ENCODE measurements at places on chromosomes 4 and X.

DNA sequence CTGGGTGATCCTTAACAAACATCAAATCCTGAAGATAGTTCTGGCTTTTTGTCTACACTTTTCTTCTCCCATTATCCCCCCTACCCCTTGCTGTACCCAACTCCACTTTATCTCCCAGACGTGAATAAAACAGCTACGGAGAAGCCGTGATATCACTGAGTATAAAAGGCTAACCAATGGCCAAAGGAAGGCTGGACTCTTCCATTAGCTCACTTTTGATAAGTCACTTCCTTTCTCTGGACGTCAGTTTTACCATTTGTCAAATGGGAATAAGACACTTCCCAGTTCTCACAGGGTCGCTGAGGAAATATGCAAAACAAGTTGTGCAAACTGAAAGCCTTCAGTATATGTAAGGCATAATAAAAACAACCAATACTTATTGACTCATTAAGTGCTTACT lies 38.6 kb upstream of the EDA2R start:
- DNase-seq: no peak

GRCh38 chr4:92528541-92528940 lies 224.8 kb downstream of the GRID2 start:
- no peak for DNase-seq

- no peak for DNase-seq
Measured at GRCh38 chrX:65203545-65203944, 227.3 kb upstream of the ZC4H2 start.

DNA sequence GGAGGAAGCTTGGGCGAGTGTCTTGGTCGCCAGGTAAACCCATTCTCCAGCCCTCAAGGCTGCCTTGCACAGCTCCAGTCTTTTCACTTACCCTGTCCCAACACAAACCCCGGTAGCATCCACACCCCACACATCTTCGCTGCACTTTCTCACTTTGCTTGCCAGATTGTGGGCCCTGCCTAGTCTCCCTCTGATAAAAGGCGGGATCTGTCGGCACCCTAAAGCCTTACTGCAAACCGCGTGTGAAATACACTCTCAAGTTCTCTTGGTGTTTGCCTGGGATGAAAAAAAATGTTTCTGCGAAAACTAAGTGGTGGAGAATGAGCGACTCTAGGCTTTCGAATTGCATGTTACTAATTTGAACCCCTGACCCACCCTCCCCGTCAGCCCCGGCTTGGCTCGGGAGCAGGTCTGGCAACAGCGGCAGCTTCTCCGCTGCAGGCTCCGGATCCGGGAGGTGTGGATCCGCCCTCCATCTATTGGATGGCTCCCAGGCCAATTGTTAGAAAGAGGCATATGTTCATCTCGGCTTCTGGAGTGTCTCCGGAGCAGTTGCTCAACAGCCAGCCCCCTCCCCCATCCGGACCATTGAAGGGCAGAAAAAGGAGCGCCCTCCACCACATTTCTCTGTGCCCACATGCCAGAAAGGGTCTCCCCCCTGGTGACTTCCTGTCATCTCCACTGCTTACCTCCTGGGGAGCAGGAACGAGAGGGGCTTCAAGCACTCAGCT lies 3.0 kb upstream of the CITED1 start:
- peak; percentile 51 for DNase-seq

DNA sequence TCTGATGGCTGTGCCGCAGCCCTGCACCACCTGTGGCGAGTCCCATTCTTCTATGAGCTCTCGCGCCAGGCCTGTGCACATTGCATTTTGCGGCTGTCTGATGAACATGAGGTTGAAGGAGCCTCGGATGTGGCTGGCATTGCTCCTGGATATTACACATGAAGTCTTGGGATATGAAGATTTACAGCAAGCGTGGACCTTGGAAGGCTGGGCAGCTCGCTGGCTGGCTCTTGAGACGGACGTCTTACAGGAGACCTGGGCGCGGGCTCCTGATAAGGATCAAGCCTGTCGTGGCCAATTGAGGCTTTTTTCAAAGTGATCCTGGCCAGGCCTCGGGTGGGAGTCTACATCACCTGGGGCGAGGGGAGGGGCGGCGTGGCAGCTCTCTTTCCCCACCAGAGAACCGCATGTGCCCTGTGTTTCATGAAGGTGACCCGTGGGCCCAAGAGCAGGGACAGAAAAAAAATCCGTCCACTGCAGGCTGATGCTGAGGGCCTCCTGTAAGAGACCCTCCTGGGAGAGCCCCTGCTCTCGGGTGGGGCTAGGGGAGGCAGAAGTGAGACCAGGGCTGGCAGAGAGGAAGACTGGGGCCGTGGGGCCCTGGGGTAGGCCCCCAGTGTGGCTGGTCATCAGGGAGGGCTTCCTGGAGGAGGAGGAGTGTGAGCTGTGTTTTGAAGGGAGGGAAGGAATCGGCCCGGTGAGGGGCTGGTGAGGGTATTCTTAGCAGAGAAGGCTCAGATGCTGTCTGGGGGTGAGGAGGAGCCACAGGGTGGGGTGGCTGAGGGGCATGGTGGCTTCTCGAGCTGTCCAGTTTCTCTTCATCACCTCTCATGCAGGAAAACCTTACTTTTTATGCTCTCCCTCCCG lies 23.6 kb downstream of the CPZ start:
- DNase-seq: no peak

DNA sequence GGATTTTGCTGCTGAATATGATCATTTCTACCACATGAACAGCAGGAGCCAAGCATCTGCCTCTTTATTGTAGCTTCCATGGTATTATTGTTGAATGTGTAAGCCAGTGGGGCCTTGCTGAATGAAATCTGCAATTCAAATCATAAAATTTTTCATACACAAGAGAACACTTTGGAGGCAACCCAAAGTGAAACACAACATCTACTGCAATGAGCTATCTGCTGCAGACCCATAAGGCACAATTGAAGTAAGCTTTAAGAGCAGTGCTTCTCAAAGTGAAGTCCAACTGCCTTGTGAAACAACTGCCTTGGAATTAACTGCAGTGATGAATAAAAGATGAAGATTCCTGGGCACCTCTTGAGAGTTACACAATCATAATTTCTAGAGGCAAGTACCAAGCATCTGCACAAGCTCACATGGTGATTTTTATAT lies 626.3 kb upstream of the INTU start:
- DNase-seq: no peak

DNA sequence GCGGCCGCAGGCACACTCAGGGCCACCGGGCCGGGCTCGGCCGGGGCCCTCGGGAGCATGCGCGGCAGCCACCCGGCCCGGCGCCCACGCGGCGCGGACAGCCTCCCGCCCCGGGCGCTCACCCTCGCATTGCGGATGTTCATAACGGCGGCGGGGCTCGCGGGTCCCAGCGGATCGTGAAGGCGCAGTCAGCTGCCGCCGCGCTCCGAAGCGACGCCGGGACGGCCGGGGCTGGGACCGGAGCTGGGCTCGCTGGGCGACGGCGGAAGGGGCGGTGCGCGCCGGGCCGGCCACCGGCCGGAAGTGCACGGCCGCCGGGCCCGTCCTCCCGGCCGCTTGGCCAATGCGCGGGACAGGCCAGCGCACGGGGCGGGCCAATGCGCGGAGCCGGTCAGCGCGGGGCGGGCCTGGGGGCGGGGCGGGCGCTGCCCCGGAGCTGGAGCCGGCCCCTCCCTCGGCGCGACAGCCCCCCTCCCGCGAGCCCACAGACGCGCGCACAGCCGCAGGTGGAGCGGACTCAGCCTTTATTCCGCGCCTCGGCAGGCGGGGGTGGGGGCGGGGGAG lies at the start of gene NAA10:
Gene NAA10 (minus strand): TSS at position 276 of the 564 bp plus-strand sequence. CDS start 133 bp downstream, at position 143.
- peak; percentile 75 for DNase-seq

GRCh38 chrX:21840193-21840545 lies 752 bp downstream of the MBTPS2 start:
- peak; percentile 3 for DNase-seq

DNA sequence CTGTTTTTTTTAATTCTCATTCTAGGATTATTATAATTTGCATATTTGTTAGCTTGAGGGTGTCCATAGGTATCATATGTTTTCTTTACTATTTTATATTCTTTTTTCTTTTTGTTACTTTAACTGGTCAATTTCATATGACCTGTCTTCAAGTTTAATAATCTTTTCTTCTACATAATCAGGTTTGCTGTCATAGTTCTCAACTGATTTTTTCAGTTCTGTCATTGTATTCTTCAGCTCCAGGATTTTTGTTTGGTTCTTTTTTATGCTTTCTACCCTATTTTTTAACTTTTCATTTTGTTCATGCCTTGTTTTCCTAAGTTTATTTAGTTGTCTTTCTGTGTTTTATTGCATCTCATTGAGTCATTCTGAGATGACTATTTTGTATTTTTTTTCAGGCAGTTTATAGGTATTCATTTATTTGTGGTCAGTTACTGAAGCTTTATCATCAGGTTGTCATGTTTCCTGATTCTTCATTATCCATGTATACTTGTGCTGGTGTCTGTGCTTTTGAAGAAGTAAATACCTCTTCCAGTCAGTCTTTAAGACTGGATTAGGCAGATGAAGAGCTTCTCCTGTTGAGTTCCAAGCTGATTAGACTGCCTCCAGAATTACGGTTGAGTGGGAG lies 220.3 kb upstream of the VEGFC start:
- DNase-seq: no peak

Measured in SW480 (cell line).